ENCODE measurements at places on chromosomes 7 and 10. TPM values are rescaled to one million over a fixed set of nuclear protein-coding genes. Genes with fewer than 3 reads are reported as not detected.

The VPS37D gene
- 2.0 TPM for total RNA-seq

The PIK3AP1 gene
- total RNA-seq: 3.4 TPM

The ADRA2A gene
- total RNA-seq: 4.2 TPM

The GARIN1A gene
- total RNA-seq: 0.42 TPM

The TUBAL3 gene
- total RNA-seq: not detected

The TMEM139 gene
- 11.0 TPM for total RNA-seq
